HuH-7 (cell line): ENCODE measurements at places on chromosomes 12 and 14.

- no peak for DNase-seq
Observed at GRCh38 chr12:12562016-12562483, 613 bp downstream of the DUSP16 start.

DNA sequence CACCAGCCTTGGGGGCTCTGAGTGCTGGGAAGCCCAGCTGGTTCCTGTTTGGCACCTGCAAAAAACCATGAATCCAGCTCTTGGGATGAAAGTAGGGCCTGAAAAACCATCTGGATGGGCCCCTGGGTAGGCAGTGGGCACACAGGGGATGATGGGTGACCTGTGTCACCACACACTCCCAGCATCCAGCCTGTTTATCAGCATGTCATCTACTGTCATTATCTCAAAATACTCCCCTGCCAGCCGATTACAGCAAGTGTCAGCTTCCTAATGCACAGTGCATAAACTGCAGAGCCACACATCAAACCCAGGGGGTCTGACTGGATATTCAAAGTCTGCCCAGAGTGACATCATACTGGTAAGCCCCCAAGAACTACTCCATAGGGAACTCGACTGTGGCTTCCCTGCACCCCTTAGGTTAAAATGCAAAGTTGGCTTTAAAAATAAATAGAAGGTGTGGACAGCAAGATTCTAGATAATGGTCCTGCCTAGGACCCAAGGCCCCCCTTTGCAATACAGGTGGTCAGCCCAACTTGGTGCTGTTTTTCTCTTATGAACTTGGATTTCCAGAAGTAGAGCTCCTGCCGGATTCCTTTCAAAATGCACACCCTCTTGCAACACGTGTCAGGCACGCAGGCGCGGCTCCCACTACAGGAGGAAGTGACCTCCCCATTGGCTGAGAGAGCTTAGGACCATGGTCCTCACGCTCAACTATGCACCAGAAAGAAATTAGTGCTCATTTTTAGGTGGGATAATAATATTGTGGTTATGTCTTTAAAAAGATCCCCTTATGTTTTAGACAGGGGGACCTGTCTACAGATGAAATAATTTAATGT, 94.1 kb downstream of the GCH1 start:
- DNase-seq: no peak

GRCh38 chr12:84455598-84455997, 457.0 kb downstream of the SLC6A15 start:
- no peak for DNase-seq

GRCh38 chr12:69834576-69834975, 9.5 kb downstream of the MYRFL start:
- DNase-seq: no peak

GRCh38 chr12:99910342-99910741, 74.4 kb downstream of the ANKS1B start:
- no peak for DNase-seq

GRCh38 chr12:120836114-120836684, 68.0 kb downstream of the SPPL3 start:
- no peak for DNase-seq

DNA sequence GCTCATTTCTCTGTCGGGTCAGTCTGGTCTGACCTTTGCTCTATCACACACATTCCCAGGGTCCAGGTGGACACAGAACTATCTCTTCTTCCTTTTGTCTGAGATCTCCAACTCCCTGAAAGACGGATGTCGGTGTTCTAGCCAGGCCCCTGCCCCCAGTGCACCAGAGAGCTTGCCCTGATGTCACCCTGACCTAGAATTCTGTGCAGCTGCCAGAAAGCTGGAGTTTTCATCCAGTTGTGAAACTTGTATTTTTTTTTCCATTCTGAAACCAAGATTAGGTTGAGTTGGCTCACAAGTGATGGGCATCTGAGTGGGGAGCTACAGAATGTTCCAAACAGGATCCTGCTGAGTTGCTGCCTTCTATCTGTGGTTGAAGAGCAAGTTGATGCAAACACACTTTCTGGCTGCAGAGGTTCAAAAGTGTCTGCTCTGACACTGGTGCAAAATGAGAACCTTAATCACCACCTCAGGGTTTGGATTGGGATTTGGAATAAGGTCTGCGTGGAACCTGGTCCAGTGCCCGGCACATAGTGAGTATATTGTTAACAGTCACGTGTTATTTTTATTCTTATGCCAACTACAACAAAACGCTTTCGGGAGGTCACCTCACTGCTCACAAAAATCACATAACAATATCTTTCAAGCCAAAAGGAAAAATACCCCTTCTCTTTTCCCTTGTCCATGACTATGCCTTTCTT, 211.5 kb downstream of the SLC15A4 start:
- DNase-seq: no peak
